KBM-7 (cell line): ENCODE measurements at places on chromosomes 5 and 9.

DNA sequence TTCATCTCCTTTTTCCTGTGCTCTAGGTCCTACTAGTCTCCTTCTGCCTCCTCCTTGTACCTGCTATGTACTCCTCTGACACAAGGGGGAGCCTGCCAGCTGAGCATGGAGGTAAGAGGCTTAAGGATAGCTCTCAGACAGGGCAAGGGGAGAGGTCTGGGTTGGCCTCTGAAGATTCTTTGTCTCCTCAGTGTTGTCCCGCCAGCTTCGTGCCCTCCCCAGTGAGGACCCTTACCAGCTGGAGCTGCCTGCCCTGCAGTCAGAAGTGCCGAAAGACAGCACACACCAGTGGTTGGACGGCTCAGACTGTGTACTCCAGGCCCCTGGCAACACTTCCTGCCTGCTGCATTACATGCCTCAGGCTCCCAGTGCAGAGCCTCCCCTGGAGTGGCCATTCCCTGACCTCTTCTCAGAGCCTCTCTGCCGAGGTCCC lies 3.8 kb downstream of the CREB3 start:
- DNase-seq = peak; percentile 82

- DNase-seq = peak; percentile 20
These were observed 603 bp downstream of the DENND1A start for GRCh38 chr9:123929177-123929869.

GRCh38 chr9:32579706-32580331 lies 6.9 kb upstream of the NDUFB6 start:
- DNase-seq = peak; percentile 63

GRCh38 chr5:170338933-170339779 lies 41.6 kb upstream of the LCP2 start:
- peak; percentile 72 for DNase-seq

DNA sequence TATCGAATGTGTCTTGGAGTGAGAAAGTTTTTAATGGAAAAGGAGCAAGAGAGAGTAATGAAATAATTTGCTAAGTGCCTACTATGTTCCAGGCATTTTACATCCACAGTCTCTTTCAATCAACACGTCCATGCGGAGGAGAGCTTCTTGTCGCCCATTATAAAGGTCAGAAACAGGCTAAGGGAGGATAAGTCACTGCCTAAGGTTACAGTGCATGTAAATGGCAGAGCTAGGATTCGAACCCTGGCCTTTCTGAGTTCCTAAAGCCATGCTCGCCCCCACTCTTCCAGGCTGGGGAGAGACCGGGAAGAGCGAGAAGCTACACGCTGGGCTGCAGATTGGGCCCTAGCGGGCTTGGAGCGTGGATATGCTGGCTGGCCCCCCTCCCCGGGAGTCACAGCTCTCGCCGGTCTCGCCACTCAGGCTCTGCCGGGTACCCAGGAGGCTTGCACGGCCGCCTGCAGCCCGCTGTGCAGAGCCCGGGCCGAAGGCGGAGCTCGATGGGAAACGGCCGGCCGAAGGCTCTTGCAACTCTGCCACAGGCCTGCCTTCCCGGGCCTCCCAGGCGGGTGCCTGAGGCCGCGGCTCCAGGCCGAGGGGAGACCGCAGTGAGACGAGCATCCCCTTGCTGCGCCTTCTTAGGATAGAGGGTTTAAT lies 775 bp upstream of the LHX2 start:
- no peak for DNase-seq

- DNase-seq = no peak
These were observed 245.4 kb downstream of the RAB3C start for GRCh38 chr5:58828258-58828657.

DNA sequence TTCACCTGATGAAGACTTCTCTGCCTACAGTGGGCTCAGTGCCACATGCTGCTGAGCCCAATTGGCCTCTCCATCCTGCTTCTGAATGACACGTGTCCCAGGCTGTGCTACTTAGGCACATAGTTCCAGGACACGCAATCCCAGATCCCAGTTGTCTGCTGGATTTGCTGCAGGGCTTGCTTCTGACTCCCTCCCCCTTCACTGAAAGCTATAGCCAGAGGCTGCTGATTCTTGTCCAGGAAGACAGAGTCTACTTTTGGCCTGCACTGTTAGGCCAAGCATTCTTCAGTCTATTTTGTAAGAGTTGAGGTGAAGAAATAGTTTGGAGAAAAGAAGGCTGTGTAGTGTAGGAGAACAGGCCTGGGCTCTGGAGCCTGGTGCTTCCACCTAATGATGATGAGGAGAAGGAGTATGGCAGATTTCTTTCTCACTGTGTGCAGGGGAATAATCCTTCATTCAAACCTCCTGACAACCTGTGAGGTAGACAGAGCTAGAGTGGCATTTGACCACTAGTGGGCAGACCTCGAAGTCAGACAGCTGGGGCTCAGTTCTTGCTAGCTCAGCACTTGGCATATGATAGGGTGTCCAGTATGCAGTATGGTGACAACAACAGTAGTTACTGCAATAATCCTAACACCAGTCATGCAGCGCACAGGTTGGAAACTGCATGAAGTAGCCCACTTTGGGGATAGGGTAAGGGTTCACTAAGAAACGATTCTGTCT lies 19.5 kb upstream of the ASPN start:
- peak; percentile 42 for DNase-seq

GRCh38 chr9:37801959-37802711 lies 1.5 kb downstream of the DCAF10 start:
- DNase-seq = no peak

- DNase-seq = no peak
These were observed 110.8 kb downstream of the FBXL17 start for GRCh38 chr5:108271127-108271526.

DNA sequence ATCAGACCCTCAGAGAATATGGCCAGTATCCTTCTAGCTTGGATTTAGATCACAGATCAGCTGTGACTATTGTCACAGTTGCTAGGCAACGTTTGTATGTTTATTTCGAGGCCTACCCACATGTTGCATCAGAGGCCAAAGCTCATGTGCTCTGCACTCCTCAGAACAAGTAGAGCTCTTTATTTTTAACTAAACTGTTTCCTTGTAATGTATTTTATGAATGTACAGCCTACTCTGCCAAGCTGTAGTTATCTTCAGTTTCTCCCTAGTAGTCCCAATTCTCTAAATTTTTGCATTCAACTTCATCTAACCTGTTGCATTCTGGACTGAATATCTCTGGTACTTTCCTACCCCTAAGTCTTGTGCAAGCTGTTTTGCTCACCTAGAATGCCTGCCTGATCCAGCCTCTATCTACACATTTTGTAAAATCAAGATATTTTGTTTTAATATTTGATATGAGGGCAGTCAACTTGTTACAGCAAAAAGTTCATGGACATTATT lies 52.8 kb downstream of the CAST start:
- peak; percentile 62 for DNase-seq
